ENCODE measurements at places on chromosomes 5 and 9.

DNA sequence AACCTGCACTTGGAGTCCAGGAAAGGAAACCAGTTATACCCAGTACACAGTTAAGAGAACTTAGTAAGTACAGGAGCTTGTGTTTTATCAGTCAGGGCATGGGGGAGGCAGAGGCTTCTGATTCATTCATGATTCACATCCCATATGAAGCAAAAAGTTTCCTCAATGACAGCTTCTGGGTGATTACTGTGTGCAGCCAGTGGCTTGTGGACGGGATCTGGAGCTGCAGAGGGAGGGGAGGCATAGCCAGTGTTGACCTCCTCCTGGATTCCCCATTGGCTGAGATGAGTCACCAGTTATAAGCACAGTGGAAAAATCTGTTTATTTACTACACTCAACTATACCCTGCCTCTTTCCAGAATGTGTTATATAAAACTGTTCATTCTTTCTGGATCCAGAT, 17.7 kb downstream of the IL31RA start:
- DNase-seq = no peak

DNA sequence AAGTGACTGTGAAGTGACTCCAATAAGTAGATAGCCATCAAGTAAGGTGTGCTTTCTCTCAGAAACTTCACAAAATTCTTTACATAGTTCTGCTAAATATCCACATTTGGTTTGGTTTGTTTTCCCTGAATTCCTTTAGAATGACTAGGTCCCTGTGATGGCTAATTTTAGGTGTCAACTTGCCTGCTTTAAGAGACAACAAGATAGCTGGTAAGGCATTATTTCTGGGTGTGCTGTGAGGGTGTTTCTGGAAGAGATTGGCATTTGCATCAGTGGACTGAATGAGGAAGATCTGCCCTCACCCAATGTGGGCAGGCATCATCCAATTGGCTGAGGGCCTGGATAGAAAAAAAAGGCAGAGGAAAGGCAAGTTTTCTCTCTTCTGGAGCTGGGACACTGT, 8.3 kb upstream of the PTBP3 start:
- DNase-seq = peak; percentile 41

DNA sequence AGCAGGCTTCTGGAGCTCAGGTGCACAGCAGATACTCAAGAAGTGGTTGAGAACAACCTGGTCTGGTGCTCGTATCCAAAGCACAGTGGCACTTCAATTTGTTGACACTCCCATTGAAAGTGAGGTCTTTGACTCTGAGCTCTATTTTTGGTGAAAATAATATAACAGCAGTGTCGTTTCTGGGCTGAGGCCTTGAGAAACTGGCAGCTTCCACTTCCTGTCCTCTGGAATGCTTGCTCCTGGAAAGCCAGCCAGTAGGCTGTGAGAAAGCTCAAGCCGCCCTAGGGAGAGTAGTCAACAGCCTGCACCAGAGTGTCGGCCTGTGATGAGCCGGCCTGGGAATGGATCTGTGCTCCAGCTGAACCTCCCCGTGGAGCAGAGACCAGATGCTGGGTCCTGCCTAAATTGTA, 6.8 kb upstream of the SUSD3 start:
- DNase-seq = no peak

GRCh38 chr9:76891874-76892273, 14.0 kb downstream of the PRUNE2 start:
- no peak for DNase-seq

- DNase-seq = no peak
Measured at GRCh38 chr9:95102001-95102433, 215.5 kb downstream of the FANCC start.

GRCh38 chr5:96338624-96339415, 94.2 kb downstream of the PCSK1 start:
- no peak for DNase-seq
